NCI-H1694 treated with DMSO at 0.1 percent for 48 hours (cell line): ENCODE measurements at places on chromosomes 1 and 21.

DNA sequence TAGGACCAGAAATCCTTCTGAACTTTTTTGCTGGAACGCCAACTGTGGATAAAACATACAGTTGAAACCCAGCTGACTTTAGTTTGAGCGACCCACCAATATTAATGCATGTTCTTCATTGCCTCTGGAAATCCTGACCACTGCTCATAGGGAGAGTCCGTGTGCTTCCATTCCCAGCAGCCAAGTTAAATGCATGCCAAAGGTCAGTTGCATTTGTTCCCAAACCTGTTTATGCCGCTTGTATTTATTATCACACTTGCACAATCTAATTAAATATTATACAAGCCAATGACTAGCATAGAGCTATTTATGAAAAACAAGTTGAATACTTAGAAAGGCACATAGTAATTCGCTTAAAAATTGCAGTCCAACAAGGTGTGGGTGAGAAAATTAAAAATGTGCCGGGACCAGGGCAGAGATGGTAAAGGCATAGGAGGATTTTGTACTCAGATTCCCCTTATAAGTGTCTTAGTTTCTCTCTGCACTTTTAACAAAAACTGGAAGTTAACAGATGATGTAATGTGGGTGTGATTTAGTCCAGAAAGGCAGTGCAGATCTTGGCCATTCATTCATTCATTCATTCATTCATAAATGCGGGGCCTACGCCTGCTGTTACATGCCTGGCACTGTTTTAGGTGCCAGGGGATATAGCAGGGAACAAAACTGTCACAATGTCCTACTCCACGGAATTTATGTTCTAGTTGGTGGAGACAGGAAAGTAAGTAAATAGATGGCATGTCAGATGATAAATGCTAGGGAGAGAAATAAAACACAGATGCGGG, 99.7 kb downstream of the PRDM2 start:
- no peak for DNase-seq

GRCh38 chr1:167517535-167518330, 596 bp downstream of the CD247 start:
- DNase-seq = no peak

- no peak for DNase-seq
Measured at GRCh38 chr1:16972189-16972895, 8.1 kb downstream of the MFAP2 start.

- peak; percentile 52 for DNase-seq
Measured at GRCh38 chr1:67347688-67348472, 40.2 kb downstream of the IL12RB2 start.

DNA sequence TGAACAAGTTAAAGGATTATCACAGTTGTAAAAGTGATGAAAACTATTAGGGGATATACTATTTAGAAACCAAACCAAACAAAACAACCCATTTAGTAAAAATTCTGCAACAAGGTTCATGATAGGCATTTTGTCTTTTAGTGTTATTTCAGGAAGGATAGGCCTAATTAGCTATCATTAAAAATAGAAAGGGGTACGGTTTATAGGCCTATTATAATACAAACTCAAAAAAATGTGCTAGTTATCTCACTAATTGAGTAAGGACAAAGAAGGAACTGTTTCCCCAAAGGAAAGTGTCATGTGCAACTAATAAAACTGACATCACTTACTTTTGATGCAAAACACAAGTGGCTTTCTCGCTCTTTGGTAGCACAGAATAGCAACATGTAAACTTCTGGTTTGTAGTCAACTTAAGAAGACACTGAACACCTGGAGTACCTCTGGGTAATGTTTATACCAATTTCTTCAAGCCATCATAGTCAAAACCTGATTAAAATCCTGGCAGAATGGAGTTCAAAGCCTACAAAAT, 28.5 kb downstream of the SLC16A1 start:
- DNase-seq = no peak

- DNase-seq = no peak
Measured at GRCh38 chr1:236341298-236341697, 52.8 kb upstream of the EDARADD start.

DNA sequence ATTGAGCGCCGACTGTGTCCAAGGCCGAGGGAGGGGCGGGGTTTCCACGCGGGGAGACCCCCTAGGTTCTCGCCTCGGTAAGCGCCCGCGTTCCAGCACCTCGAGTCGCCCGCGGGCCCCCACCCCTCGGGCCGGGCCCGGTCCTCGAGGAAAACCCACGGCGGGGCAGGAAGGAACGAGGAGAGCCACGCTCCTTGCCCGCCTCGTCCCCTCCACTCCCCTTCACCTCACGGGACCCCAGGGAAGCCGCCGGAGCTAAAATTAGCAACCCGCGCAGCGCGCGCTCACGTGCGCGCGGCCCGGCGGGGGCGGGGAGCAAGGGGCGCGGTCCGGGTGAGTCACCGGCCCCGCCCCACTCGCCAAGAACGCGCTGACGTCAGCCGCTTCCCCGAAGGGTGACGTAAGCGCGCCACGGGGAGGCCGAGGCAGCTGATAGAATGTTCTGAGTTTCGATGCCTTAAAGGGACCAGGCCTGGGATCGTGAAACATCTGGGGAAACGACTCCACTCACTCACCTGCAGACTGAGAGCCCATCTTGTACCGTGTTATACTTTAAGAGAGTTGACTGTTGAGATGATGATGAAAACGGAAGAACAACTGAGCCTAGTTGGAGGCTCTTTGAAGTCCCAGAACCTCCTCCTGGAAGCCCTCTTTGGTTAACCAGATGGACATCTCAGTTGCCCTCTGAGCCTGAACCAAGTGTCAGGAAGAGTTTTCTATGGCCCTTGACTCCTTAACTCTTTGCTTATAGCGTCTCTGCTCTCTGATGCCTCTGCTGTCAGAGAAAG, 49.7 kb upstream of the ATF3 start:
- peak; percentile 50 for DNase-seq

GRCh38 chr21:44686000-44686781, 4.2 kb upstream of the KRTAP12-1 start:
- no peak for DNase-seq
